RPMI8226 (cell line): ENCODE measurements at places on chromosomes 3 and 15.

DNA sequence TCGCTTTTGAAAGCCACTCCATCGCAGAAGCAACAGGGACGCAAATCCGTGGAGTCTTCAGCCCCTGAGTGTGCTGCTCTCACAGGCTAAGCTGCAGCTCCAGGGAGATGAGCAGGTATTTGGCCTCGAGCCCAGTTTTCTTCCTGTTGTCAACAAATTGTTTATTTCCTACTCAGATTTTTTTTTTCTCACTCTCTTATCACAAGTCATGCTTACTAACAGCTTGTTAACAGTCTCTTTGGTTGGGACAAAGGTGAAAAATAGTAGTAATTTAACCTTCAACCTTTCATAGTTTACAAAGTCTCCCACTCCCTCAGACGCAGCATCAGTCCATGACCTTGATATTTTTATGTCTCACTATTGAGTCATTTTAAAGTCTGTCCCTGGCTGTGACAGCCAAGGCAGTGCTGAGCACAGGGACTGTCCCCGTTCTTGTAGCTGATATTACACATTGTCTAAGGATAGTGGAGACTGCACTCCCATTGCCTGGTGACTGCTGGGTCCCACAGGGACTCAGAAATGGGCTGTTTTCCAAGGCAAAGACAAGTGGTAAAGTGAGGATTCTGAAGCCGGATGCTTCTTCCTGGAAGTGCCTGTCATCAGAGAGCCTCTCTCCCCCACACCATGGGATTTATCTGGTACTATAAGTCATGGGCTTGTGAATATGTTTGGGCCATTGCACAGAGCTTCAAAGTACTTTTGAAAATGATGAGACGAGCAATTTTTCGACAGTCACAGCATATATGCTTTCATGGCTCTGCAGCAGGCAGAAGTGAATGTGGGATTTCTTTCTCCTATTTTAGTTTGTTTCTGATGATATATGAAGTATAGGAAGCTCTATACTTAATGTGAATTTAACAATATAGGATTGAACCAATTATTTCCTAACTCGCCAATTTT is 59.8 kb upstream of the UNC13C start:
- peak; percentile 42 for DNase-seq

GRCh38 chr15:85632014-85632413 is 162.7 kb downstream of the KLHL25 start:
- DNase-seq, result no peak

GRCh38 chr15:48645558-48646330 is at the start of gene FBN1:
TSS of gene FBN1 (minus strand) at chr15:48645709. CDS start at chr15:48644769, 940 bp downstream.
- peak; percentile 28 for DNase-seq

- no peak for DNase-seq
These were observed 523.0 kb downstream of the NTRK3 start for GRCh38 chr15:87733541-87733941.

DNA sequence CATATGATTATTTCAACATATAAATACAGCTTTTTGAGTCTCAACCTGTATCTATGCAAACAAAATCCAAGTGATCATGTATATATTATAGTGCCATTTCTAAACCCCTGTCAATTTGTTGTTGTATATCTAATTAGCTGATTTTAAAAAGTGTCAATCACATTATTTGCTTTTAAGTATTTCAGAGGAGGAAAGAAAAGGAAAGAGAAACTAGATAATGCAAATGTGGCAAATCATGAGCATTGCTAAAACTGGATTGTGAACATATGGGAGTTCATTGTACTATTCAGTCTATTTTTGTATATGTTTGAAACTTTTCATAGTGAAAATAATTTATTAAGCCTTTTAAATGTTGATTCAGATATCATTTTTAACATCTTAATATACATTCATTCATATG is 190.7 kb downstream of the ZIC4 start:
- DNase-seq, result peak; percentile 35

DNA sequence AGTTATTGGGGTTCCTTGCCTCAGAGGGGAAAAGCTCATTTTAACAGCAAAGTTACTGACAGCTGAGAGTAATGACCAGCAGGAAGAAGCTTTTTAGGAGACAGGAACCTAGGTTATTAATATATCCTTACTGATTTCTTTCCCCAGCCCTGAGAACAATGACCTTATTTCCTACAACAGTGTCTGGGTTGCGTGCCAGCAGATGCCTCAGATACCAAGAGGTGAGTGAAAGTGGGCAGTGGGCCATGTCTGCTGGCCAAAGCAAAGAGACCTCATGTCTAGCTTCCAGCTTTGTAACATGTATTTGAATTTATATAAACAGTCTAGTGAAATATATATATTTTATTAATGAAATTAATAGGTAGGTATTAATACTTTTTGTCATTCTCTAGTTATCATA is 5.0 kb downstream of the CCNDBP1 start:
- DNase-seq, result no peak

- DNase-seq, result no peak
These were observed 76.8 kb upstream of the DPH6 start for GRCh38 chr15:35622641-35623340.

GRCh38 chr15:93515256-93516051 is 426.4 kb upstream of the RGMA start:
- DNase-seq, result no peak

DNA sequence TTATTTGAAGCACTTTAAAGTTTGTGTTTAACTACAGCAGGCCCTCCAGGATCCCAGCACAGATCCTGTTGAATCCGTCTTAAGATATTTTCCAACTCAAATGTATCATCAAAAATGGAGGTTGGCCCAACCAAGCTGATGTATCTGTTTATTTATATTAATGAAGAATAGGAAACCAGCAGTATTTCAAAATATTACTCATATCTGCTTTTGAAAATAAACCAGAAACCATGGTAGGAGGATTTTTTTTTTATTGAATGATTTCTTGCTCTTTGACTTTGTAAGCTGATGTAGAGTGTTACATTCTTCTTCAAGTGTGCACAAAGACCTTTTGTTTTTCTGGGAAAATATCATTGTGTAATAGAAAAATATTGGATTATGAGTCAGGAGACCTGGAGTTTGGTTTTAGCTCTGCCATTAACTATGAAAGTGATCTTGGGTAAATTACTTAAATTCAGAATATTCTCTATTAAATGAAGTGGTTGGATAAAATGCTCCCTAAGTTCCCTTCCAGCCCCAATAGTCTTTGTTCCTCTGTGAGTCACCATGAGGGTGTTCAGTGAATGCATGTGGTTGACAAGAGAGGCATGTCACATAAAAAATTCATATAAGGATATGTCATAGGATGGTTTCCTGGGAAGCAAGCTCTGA is 221.3 kb upstream of the GAP43 start:
- no peak for DNase-seq

DNA sequence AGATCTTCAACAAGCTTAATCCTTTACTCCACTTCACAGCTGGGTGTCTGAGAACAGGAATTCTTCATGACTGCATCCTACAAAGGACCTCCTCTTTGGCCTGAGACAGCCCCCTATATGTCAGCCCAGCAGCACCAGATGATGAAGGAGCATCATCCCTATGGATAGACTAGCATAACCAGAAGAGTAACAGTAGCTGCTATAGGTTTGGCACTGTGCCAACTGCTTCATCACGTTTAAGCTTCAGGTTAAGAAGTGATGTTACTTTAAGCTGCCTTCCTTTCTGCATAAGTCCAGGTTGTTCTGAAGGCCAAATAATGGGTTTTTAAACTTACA is 50.6 kb downstream of the CMSS1 start:
- no peak for DNase-seq

GRCh38 chr15:31803388-31803884 is 226.9 kb upstream of the CHRNA7 start:
- no peak for DNase-seq

- no peak for DNase-seq
These were observed 275.3 kb upstream of the CADM2 start for GRCh38 chr3:84683493-84683892.

DNA sequence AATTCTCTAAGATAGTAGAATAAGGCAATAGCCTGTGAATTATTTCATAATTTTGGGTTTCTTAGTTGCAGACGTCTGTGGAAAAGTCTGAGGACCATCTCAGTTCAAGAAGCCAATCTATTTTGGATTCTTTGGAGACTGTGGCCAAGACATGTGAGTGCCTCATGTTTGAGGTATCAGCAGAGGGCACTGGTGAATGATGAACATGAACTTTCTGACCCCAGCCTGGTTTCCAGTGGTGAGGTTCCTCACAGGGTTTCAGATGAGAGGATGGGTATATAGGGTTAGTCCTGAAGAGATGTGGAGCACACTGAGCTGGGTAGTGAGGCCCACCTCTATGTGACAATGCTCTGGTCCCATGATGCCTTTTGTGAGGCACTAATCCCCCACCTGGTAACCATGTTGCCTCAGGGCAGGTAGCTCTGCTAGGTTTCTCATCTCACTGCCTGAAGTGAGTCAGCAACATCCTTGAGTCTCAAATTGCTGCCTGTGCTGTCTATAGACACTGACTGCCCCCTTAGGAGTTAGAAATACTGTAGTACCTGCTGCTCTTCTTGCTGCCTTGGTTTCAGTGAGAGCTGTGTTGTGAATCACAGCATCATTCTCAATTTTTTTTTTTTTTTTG is 32.3 kb downstream of the C3orf62 start:
- DNase-seq, result peak; percentile 52

DNA sequence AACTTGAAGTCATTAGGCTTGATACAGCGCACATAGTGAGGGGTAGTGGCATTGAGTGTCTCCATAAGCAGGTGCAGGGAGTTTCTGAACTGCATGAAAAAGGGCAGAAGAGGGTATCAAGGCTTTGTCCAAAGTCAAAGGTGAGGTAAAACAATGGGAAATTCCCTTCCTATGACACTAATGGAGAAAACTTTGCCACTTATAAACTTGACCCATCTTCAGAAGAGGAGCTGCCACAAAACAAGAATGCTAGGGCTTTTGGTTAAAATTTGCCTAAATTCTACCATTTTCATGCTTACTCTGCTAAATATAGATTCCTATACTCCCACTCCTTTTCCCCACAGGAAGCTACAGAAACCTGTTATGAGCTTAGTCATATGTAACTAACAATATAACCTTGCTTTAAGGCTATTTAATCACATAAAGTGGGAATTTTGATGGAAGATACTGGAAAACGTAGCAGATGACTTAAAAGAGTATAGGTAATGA is 87.5 kb upstream of the MYO5C start:
- DNase-seq, result no peak
